ENCODE measurements at places on chromosomes 6 and 20.

DNA sequence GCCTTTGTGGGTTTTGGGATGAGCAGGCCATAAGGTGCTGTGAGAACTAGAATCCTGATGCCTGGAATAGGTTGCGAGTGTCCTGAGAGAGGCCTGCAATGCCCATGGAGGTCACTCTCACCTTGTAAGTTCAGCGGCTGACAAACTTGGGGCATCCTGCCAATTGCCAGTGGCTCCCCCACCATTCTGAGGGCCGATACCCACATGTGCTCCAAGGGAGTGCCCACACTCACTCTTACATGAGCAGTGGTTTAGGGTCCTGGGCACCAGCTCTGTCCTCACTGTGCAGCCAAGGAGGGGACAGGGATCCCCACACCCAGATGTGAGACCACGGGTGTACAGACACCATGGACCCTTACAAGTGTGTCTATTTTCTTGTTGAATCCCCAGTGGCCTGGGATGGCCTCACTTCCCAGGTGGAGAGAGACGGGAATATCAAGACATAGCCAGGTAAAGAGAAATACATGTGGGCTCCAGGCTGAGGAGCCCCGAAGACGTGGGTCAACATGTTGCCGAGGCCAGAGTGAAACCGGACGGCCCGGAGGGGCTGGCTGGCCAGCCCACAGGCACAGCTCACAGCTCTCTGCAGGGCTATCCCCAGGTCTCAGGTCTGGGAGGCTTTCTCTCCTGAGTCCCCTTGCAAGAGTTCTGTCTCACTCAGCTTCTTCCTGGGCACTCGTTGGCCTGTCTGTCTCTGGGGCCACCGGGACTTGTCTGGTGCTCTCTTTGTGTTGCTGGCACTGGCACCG is 2.0 kb upstream of the CST9 start:
- no peak for DNase-seq

- DNase-seq, result no peak
Measured at GRCh38 chr6:20711518-20711917, 177.3 kb downstream of the CDKAL1 start.

DNA sequence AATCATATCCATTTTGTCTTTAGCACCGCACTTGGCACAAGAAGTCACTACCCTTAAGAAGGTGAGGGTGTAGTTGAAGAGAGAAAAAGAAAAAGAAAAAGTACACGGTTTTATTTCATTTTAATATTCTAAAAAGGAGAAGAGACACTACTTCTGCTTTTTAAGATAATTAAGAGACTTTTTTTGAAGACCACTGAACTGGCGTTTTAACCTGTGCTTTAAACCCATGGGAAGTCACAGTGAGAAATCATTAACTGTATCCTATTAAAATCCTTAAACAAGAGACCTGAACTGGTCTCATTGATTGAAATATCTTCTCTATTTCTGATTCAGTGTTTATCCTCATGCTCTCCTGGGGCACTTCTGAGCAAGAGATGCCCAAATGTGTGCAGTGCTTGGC is 243.5 kb downstream of the TMEM242 start:
- DNase-seq, result no peak

GRCh38 chr20:5785146-5785545 is 34.9 kb downstream of the SHLD1 start:
- DNase-seq, result no peak

- peak; percentile 97 for DNase-seq
Measured at GRCh38 chr6:161439093-161439492, 165.2 kb upstream of the AGPAT4 start.

- DNase-seq, result no peak
Measured at GRCh38 chr6:80641591-80641990, 535.1 kb downstream of the BCKDHB start.

GRCh38 chr6:72776456-72776855 is 154.6 kb downstream of the KCNQ5 start:
- no peak for DNase-seq

DNA sequence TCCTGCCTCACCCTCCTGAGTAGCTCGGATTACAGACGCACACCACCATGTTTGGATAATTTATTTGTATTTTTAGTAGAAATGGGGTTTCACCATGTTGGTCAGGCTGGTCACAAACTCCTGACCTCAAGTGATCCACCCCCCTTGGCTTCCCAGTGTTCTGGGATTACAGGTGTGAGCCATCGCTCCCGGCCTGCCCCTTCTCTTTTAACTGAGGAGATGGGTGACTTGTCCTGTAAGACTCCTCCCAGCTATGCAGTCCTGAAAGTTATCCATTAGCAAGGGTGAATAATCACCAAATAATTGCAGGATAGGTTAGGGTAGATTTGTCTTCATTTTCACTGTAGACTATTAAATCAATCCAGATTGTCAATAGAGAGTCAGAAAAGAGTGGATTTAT is 40.5 kb upstream of the JARID2 start:
- DNase-seq, result no peak

GRCh38 chr6:147776631-147777213 is 268.2 kb downstream of the SAMD5 start:
- no peak for DNase-seq

DNA sequence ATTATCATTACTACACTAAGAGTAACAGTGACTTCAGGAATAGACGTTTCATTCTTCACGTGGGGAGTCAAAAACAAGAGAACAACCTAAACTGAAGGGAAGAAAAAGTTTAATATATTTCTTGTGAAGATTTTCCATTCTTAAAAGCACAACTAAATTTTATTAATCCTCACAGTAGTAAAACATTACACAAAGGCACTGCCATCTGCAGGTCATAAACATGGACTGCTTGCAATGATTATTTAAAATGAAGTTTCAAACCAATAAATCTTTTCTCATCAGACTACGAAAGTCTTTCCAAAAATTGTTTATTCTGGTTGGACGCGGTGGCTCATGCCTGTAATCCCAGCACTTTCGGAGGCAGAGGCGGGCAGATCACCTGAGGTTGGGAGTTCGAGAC is 2.6 kb downstream of the NCOA5 start:
- no peak for DNase-seq

DNA sequence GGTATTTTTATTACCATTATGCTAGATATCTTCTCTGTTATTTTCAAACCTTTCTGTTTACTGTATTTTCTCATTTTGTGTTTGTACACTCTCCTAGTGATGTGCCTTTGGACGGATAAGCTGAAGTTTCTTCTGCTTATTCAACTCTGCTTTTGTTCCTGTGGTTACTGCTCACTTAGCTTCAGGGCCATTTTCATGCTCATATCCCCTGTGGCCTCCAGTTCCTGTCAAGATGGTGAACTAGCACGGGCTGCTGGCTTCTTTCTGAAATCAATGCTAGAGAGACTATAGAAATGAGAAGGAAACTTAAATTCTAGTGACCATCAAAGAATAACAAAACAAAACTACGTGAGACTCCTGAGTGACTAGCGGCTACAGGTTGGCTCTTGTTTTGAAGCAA is 6.8 kb upstream of the CST8 start:
- no peak for DNase-seq

- DNase-seq, result no peak
Measured at GRCh38 chr6:31878726-31879125, at the start of gene SLC44A4. SLC44A4 (minus strand) TSS chr6:31878997; CDS start chr6:31878980, 17 bp downstream.

- no peak for DNase-seq
Measured at GRCh38 chr6:55040102-55040848, 134.0 kb upstream of the HCRTR2 start.

- no peak for DNase-seq
Measured at GRCh38 chr6:7100072-7100752, 7.5 kb upstream of the RREB1 start.

DNA sequence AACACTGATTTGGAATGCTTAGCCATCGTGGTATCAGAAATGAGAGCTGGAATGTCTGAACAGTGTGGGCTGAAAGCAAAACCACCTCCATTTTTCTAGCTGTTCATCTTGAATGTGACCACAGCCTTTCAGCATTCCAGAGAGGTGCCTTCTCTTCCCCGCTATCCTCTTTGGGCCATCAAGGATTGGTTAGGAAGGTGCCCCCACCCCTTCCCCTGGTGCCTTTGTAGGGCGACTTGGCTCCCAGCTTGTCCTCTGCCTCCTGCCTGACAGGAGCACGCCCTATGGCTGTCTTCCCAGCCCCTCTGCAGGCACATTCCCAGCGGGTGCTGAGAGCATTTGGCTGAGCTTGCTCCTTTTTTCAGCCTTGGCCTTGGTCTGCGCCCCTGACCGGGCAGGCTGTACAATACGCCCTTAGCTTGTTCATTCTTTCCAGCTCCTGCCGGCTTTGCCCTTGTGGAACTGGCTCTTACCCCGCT is 97.5 kb downstream of the ARMC2 start:
- no peak for DNase-seq

DNA sequence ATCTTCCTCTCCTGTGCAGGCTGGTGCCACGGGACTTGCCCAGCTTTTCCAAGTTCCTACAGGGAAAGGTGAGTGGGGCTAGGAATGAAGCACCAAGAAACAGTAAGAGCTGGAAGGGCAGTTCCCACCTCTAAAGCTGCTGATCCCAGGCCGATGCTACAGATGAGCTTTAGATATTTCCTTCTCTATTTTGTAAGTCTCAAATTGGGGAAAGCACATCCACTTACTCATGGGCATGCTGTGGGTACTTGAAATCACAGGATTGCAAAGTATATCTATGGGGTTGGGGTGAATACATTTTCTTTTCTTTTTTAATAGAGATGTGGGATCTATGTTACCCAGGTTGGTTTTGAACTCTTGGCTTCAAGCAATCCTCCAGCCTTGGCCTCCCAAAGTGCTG is 3.1 kb downstream of the ZBTB2 start:
- no peak for DNase-seq

GRCh38 chr6:153942361-153942760 is 96.7 kb upstream of the OPRM1 start:
- DNase-seq, result no peak

DNA sequence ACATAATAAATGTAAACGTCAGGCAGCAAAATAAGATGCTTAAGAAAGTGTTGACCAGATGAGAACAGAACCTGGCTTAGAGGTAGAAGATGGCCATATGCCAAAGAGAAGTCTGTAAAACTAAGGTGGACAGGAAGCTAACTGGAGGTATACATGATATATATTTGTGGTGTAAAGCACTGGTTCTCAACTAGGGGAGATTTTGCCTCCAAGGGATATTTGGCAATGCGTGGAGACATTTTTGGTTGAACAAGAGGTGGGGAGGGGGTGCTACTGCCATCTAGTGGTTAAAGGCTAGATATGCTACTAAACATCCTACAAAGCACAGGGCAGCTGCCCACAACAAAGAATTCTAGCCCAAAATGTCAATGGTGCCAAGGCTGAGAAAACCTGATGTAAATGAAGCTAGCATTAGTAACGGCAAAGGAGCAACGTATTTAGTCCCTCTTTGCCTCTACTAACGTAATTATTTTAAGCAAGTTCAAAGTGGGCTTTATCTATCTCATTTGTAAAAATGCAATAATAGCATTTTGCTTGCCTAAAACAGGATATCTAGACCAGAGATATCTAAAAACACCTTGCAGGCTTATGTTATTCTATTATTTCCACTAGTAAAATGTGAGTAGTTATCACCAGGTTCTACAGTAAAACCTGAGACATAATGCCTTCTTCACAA is 182.6 kb downstream of the RNGTT start:
- peak; percentile 80 for DNase-seq

GRCh38 chr6:151075930-151076555 is 163.7 kb upstream of the AKAP12 start:
- no peak for DNase-seq

DNA sequence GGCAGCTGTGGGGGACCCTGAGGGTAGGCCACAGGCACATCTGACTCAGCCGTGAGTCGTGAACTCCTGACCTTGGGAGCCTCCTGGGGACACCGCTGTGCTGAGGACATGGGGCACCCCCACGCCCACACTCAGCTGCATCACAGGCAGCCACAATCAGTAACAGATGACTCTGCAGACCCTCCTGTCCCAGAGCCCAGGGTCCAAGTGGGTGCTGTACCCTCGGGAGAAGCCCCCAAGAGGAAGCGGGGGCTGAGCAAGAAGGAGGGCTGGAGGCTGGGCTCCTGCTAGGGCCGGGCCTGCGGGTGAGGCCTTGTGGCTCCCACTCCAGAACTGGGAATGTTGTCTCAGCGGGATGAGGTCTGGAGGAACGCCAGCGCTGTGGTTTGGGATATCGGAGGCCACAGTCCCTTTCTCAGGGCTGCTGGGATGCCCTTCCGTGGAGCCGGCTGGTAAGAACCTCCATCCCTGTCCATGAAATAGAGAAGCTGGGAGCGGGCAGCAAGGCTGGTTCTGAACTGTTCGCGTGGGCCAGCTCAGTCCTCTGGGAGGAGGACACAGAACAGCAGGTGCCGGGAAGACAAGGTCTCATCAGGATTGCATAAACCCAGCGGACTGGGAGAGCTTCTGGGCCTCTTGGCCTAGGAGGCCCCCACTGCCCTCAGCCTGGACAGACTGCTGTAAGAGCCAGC is 3.1 kb upstream of the LAMA5 start:
- no peak for DNase-seq

DNA sequence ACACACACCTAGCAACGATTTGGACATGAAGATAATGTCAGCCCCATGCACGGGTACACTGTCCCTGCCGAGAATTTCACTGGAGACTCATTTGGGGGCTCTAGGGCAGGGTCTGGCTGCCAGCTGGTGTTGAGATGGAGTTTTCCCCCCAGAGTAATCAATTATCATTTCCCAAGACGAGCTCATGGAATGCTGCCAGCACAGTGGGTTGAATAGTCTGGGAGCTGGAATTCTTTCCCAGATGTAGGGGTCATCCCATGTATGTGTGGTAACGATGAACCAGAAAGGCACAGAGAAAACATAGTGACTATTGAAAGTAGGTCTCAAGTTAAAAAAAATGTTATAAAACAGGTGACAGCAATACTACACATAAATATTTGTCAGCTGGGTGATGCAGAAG is 579.9 kb downstream of the MAFB start:
- DNase-seq, result no peak

DNA sequence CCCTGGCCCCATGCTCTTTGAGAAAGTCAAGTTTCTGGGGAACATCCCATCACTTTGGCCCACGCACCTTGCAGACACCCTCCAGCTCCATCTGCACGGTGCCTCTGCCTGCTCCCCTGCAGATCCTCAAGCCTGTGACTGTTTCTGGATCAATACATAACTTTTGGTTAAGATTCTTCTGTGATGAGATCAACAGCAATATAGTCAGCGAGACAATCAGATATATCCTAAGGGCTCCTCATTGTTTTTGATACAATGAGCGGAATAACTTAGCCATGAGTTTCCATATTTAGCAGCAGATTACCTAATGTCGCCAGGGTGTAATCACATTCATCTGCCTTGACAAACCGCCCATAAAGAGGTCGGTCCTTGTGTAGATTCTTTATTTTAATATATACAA is 109.3 kb upstream of the MTHFD1L start:
- no peak for DNase-seq

Measured in NCI-H1105 treated with DMSO at 0.1 percent for 48 hours (cell line).